ENCODE measurements at places on chromosomes 7 and 10.

DNA sequence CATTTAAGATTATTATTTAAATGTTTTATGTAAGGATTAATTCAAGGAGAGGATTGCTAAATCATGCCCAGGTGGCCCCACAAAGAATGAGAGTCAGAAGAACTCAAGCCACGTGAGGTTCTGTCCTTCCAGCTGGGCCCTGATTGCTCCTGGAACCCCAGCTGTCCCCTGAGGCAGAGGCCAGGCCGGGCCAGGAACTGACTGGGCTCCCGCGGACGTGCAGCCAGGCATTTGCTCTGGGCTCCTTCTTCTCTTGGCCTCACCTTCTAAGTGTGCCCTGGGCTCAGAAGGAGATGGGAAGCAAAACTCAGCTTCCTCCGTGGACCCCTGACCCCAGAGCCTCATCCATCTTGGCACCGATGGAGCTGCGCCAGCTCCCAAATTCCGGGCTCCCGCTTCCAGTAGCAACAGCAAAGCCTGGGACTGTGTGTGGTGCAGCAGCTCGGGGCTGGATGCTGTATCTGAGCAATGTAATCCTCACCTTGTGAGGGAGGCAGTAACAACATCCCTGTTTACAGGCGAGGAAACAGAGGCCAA, 250.6 kb upstream of the PPP2R2D start:
- no peak for DNase-seq

DNA sequence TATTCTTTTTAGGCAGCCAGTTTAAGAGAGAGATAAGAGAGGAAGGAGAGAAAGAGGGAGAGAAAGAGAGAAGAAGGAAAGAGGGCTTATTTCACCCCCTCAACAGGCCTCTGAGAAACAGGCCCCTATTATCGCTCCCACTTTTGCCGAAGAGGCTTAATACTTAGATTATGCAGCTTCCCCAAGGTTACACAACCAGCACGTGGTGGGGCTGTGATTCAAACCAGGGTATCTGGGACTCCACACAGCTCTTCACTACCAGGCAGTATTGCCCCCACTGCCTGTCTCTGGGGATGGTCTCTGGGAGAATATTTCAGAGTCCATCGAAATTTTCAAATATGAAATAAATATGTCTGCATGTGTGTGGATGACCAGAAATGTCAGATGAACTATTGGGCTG, 3.0 kb downstream of the GIMAP1 start:
- no peak for DNase-seq

DNA sequence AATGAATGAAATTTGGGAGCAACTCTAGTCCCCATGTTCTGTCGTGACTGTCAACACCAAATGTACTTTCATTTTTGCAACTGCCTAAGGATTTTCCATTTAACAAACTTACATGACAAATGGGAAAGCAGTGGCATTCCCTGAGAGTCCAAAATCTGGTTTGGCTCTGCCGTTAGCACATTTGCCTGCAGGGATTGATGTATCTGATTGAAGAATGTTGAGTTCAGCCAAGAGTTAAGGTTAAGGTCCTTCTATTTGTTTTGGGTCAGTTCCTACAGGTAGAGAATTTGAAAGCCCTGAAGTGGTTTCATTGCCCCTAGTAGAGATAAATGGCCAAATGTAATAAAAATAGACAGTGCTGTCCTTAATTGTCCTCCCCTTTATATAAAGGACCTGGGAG, 406.5 kb upstream of the GALNT17 start:
- DNase-seq, result no peak

GRCh38 chr7:111657018-111657417, 94.7 kb upstream of the IMMP2L start:
- no peak for DNase-seq

GRCh38 chr10:26031300-26031699, 97.3 kb downstream of the MYO3A start:
- DNase-seq, result no peak

- no peak for DNase-seq
Observed at GRCh38 chr10:97069576-97070362, 116.0 kb downstream of the SLIT1 start.

DNA sequence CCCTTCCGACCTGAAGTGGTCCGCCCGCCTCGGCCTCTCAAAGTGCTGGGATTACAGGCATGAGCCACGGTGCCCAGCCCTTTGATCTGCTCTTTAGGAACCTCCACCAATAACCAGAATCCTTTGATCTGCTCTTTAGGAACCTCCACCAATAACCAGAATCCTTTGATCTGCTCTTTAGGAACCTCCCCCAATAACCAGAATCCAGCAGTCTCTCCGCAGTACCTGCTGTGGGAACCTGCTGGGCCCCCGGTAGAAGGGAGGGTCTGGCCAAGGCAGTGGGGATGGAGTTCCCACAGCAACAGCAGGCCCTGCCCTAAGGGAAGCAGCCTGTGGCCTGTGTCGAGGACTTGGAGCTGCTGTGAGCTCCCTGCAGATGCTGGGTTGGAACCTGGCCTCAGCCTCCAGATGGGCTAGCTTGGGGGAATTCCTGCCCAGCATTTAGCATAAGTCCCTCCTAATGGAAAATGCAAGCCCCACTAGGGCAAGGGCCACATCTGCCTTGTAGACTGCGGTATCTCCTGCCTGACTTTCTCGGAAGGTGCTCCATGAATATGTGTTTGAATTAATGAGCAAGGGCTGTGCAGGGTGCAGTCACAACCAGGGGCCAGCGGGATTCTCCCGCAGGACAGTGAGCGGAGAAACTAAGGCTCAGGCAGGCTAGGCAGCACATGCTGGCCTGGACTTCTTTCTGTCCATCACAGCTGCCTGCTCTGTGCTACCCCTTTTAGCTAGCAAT, 165.8 kb downstream of the UBE2H start:
- DNase-seq, result no peak

GRCh38 chr10:99450156-99450555, 19.7 kb upstream of the GOT1 start:
- no peak for DNase-seq

DNA sequence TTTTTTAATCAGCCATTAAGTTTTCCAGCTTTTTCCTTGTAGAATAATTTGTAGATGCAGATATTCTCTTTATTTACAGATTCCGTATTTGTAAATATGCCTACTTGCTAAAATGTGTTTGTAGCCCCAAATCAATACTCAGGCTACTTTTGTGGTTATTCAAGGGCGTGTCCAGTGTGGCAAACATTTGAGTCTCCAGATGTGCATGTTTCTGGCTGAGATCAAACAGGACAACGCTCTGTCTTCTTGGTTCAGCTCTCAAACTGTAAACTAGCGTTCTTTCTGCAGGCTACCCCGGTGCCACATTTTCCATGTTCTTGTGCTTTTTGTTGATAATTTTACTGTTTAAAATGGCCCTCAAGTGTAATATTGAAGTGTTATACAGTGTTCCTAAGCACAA, 16.2 kb upstream of the OR2A5 start:
- DNase-seq, result no peak

DNA sequence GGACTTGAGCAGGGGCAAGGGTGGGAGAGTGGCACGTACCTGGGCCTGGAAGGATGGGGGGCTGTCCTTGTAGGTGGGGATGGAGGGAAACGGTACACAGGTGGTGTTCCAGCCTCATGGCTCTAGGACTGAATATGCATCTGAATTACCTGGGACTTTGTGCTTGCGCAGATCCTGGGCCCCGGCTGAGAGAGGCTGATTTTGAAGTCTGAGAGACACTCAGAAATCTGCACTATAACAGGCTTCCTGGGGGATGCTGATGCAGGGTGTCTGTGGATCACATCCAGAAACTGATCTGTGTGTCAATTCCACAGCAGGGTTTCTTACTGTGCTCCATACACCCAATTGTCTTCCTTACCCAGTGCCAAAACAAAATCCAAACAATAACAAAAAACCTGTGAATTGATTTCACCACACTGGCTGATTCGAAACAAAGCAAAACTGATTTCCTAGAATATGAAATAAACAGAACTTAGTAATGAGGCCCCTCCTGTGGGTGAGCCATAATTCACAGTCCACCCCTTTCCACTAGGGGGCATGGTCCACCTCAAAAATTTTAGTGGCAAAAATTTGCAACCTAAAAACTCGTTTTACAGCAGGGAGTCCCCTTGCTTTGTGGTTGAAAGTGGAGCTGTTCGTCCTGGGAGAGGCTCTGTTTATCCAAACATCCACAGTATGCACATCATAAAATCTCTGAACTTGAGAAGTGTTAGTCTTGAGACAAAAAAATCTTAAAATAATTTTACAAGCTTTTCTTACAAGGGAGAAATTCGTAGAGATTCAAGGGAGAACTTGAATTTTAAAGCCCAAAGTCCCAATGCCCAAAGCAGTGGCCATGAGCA, 32.0 kb upstream of the PLEKHA1 start:
- peak; percentile 71 for DNase-seq

- DNase-seq, result no peak
Observed at GRCh38 chr10:3980660-3981059, 195.7 kb upstream of the KLF6 start.

GRCh38 chr7:45998506-45998905, 77.4 kb upstream of the IGFBP3 start:
- DNase-seq, result no peak

- DNase-seq, result peak; percentile 85
Observed at GRCh38 chr10:14032406-14032998, 298.2 kb downstream of the FRMD4A start.

GRCh38 chr10:74207691-74208480, 56.9 kb downstream of the ADK start:
- peak; percentile 55 for DNase-seq

- no peak for DNase-seq
Observed at GRCh38 chr7:120916121-120916520, 34.5 kb upstream of the ING3 start.

GRCh38 chr7:129492391-129492790, 9.9 kb upstream of the SMKR1 start:
- DNase-seq, result no peak

- DNase-seq, result no peak
Observed at GRCh38 chr10:129699722-129700340, 232.8 kb downstream of the MGMT start.

GRCh38 chr10:35961501-35961900, 319.4 kb upstream of the FZD8 start:
- no peak for DNase-seq

GRCh38 chr7:2138146-2138765, 94.5 kb downstream of the MAD1L1 start:
- DNase-seq, result no peak

GRCh38 chr10:124006526-124006925, 86.9 kb downstream of the CHST15 start:
- no peak for DNase-seq

DNA sequence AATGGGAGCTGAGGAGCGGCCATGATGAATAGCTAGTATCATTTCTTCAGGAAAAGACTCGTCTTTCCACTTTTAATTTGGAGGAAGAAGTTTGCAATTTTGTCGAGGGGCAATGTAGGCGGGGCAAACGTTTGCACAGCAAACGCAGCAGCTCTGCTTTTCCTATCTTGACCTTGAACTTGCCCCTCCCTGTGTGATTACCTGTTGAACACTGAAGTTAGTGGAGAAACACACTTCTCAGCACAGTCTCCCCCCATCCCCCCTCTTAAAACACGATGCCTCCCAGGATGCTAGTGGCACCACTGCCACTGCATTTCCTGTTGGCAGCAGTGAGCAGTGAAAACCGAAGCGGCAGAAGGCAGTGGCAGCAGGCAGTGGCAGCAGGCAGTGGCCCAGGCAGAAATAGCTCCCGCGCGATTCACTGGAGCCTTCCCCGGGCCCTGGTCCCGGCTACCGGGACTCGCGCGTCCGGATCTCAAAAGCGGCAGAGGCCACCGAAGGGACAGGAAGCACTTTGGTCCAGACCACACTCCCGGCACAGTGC, at the start of gene EPDR1:
EPDR1 (plus strand) TSS at position 336 of the 544 bp plus-strand sequence. CDS start 300 bp downstream, outside the sequence.
- peak; percentile 32 for DNase-seq

GRCh38 chr7:81515009-81515408, 254.8 kb downstream of the HGF start:
- no peak for DNase-seq

DNA sequence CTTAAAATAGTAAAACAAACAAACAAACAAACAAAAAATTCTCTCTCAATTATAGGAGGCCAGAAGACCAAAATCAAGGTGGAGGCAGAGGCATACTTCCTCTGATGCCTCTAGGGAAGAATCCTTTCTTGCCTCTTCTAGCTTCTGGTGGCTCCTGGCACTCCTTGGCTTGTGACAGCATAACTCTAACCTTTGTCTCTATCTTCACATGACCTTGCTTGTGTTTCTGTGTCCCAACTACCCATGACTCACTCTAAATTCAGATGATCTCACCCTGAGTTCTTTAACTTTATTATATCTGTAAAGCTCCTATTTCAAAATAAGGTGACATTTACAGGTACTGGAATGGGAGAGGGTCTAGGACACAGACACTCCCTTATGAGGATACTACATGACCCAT, 88.3 kb upstream of the ANTXRL start:
- DNase-seq, result no peak

- no peak for DNase-seq
Observed at GRCh38 chr7:147400221-147400689, 1190.3 kb upstream of the C7orf33 start.

DNA sequence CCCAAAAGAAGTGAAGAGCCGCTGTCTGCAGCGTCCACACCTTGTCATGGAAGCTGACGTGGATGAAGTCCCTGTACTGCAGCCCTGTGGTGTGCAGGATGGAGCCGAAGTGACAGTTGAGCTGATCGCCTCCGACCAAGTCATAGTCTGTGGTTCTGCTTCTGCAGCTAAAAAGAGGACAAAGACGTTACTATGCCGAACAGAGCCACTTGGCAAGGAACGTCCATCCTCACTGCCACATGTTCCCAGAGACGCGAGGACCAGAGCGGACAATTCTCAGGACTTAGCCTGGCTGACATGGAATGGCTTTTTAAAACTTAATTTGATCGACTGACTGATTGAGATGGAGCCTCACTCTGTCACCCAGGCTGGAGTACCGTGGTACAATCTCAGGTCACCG, 21.8 kb downstream of the DAGLB start:
- no peak for DNase-seq

DNA sequence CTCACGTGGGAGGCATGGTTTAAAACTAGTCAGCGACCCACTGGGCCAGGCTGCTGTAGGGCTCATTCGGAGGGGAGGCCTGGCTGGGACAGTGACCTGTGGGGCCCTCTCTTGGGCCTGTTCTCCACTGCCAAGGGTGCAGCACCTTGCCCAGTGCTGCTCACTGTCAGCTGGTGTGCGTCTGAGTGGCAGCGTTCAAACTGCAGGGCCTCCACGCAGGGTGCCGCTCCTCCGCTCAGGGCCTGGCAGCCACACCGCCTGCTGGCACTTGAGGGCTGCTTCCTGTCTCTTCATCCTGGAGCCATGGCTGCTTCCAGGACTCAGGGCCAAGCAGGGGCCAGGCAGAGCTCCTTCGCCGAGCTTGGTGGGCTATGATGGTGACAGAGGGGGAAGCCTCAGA, 18.3 kb downstream of the ADAMTS14 start:
- DNase-seq, result no peak

Data from iPS-NIHi11 (cell line).